Caudate nucleus (tissue), 63 donors: ENCODE measurements at places on chromosomes 1 and 21.

DNA sequence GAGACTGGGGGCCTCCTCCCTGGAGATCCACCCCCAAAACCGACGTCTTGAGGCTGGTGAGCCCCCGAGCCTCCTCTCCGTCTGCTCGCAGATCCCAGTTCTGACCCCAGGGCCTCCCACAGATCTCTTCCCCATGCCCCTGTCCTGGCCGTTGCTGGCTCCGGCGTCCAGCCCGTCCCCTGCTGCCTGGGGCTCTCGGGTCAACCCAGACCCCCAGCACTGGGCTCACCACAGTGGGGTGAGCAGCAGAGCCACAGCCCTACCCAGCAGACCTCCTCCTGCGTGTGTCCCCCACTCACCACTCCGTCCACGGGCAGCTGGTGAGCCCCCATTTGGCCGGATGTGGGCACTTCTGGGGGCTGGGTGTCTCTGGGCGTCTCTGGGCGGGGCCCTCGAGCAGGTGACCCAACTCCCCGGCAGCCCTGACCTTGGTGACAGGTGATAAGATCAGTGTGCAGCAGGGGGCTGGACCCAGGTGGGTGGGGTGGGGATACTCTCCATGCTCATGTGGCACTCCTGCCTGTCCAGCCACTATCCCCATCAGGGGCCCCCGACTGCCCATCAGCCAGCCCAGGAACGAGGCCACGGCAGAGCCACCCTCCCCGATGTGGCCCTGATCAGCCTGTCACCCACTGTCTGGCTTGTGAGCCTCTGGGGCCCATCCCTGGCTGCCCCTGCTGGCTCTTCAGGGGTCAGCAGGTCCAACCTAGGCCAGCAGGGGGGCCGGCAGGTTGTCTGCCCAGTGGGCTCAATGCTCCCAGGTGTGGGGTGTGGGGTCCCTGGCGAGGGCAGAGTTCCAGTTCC lies 709 bp downstream of the TNFRSF14 start:
- DNase-seq, result no peak

DNA sequence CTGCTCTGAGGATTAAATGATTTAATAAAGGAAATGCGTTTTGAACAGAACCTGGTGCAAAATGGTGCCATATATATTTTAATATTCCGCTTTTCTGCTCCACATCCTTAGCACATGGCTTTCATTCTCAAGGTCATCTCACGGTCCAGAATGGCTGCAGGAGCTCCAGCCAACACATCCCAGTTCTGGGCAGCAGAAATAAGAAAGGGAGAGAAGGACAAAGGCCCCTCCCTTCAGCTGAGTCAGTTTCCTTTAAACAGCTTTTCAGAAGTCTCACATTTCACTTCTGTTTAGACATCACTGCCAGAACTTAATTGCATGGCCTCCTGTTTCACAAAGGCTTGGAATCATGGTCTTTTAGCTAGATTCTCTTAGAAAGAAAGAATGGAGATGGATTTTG lies 75.2 kb upstream of the LRRN2 start:
- DNase-seq, result no peak

GRCh38 chr1:244197851-244198375 lies 146.8 kb downstream of the ZBTB18 start:
- no peak for DNase-seq

GRCh38 chr1:41740058-41740457 lies 178.7 kb downstream of the HIVEP3 start:
- DNase-seq, result no peak

DNA sequence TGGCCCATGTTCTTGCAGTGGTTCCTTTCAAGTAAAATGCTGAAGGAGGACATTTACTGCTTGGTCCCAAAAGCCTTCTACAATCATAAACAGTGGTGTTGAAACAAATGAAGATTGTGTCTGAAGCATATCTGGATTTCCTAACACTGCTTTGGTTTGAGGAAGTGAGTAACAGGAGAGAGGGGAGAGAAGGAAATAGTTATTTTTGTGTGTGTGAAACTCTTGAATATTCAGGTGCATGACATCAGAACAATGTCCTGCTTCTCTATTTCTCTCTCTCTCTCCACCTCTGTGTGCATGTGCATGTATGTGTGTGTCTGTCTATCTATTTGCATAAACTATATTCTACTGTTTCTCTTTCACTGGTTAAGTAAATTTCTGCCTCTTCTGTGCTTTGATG lies 61.4 kb upstream of the TNFSF18 start:
- DNase-seq, result no peak

DNA sequence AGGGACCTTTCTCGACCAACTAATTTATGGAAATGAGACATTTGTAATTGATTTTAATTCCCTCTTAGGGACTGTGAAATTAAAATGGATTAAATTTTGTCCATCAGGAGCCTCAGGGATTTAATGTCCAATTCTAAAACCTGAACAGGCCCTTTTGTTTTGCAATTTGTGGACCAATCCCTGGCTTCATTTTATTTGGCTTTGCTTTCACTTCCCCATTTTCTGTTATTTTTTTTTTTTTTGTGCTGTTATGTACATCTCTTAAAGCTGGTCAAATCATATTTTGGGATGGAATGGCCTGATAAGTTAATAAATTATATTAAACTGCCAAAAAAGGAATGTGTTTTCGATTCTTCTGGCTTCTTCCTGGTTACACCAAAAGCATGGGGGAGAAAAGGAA lies 28.9 kb downstream of the ZSCAN20 start:
- no peak for DNase-seq

DNA sequence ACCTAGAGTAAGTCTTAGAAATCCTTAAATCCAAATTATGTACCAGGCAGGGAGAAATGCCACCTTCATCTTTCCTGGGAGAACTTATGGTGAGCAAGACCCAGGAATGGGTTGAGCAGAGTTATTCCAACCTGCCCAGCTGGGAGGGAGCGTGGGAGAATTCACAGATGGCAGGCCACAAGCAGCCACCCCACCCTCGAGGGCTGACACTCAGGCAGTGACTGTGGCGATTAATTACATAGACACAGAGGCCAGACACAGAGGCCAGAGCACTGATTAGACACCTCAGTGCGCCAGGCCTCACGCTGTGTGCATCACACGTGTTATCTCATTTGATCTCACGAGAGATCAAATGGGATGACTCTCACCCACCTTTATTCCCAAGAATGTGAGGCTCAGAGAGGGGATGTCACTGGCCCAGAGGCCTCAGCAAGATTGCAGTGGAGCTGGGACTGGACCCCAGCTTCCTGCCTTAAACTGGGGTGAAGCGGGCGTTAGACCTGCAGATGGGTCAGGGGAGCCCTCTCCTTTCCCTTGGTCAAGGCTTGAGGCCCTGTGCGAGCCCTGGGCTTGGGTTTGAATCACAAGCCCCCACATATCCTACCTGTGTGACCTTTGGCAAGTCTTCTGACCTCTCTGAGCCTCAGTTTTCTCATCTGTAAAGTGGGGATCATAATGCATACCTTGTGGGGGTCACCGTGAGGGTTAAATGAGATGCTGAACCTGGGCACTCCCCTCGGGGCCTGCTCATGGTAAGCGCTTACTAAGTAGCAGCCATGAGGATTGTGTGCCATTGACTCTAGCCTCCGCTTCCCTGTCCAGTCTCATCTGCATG lies 28.8 kb upstream of the PADI4 start:
- no peak for DNase-seq

- DNase-seq, result no peak
These were observed 2.7 kb upstream of the TMPRSS3 start for GRCh38 chr21:42398436-42399028.

DNA sequence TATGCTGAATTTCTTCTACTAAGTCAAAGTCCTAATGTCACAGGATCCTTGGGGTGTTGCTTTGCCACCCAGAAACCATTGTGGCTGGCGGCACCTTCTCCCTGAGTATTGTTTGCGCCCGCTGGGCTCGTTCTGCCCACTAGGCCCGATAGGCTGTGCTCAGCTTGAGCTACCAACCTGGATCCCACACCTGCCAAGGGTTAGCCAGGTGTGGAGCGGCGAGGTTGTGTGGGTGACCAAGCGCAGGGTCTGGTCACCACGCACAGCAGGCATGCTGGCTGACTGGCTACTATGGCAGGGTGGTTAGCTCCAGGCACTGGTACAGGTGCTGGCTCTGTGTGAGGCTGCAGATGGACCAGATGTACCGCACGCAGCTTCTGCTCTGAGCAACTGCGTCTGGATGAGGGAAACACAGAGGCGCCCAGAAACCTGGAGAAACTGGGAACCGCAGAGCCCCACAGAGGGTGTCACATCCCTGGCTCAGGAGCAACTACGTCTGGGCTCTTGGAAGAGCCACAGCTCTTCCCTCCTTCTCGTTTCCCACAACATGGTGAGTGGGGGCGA lies 50.3 kb upstream of the SCYL3 start:
- no peak for DNase-seq

GRCh38 chr1:168829876-168830275 lies 100.9 kb upstream of the DPT start:
- no peak for DNase-seq

GRCh38 chr1:156390469-156391365 lies 21.7 kb downstream of the RHBG start:
- DNase-seq, result peak; percentile 49

DNA sequence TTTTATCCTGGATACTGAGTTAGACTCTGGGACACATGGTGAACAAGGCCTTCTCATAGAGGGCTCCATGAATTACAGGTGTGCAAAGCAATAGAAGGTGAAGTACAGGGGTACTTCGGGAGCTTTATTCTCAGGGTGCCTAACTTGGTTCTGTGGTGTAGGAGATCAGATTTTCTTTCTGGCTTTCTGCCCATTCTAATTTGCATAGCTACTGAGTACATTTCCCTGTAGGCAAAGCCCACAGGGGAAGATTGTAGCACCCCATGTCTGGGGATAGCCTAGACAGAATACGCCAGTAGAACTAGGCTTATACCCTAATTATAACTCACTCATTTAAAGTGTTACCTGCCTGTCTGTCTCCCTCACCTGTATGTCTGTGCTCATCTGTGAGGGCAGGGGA lies 49.7 kb downstream of the PGM1 start:
- DNase-seq, result no peak

- DNase-seq, result no peak
These were observed 4.9 kb upstream of the SLC44A5 start for GRCh38 chr1:75615613-75616435.

DNA sequence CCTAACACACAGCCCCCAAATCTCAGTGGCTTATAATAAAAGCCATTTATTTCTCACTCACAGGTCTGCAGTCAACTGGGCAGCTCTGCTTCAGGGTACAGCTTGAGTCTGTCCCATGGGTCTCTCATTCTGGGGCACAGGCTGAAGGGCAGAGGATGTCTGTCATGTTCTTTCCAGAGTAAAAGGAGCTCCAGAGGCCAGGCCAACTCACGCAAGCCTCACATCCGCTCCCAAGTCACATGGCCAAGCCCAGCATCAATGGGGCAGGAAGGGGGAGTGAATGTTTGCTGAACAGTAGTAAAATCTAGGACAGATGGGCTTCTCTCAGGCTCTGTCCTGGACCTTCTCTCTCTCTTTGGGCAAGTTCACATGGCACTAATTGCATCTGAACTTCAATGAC lies 7.1 kb upstream of the SSBP3 start:
- DNase-seq, result peak; percentile 17

- no peak for DNase-seq
These were observed 97.6 kb upstream of the CD34 start for GRCh38 chr1:208008534-208008933.

DNA sequence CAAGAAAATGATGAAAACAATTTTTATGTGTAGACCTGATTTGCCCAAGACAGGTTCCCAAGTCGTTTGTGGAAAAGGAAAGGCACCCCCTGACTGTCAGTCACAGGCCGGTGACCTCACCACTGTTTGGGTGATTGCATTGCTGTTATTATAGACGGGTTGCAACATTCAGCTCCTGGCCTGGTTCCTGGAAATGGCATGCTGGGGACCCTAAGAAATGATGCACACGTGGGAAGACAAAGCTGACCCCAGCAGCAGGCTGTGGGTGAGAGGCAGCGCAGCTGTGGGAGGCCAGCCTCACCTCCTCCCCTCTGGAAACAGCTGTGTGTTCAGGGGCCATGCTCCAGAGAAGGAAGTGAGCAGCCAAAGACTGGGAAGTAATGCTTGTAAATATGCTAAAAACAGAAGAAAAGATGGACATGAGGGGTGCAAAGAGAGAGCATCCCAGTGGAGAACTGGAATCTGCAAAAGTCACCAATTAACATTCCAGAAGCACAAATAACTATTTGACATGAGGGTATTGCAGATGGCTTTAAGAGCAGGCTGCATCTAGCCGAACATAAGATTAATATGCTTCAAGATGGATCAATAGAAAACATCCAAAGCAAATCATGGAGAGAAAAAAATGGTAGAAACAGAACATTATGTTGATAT lies 23.4 kb upstream of the ABCG1 start:
- DNase-seq, result no peak

GRCh38 chr1:156281281-156281680 lies 1.3 kb downstream of the SMG5 start:
- DNase-seq, result no peak

DNA sequence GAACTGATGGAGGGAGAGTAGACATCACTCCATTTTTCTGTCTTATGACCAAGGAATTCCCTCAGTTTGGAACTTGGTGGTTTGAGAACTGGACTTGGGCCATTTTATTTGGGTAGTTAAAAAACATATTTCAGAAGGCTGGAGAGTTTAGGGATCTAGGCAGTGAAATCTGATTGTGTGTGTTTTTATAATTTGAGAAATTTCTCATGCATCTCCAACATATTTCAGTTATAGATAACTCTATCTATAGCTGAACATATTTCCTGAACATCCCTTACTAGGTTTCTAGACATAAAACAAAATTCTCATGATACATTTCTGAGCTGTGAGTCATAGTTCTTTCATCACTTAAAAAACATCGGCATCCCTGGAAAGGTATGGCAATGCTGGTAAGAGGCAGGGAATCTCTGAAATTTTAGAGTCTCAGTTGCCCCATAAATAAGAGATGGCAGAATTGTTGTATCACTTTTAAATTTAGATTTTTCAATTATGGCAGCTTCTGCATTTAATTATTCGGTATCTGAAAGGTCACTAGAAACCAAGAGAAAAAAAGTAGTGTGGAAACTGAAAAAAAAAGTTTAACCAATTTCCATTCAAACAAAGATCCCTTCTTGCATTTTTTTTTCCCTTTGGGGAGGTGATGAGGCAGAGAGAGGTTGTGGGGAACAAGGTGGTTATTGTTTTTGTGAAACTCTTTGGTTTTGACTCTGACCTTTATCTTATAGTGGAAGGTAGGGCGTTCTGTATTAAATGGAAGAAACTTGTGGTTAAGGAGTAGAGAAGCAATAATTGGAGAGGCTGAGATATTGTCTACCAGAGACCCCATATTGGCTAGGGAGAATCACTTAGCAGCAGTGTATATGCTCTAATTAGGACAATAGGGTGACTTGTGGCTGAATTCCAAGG lies 102.9 kb downstream of the FASLG start:
- DNase-seq, result no peak

DNA sequence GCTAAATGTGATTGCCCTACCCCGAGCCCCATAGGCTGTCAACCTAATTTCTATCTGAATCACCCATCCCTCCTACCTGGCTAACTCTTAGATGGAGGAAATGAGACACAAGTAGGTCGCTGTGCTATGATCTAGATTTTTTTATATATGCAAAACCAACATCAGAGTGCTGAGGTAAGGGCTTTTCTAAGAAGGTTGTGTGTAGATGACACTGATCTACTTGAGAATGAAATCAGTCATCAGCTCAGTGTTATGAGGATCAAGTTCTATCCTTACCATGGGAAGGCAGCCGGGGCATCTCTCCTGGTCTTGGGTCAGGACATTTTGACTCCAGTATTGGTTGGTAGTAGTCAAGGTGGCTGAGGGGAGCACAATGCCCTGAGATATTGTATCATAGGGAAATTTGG lies 23.6 kb downstream of the SLAMF1 start:
- DNase-seq, result no peak
